ENCODE measurements at places on chromosomes 6 and 20. TPM values are rescaled to one million over a fixed set of nuclear protein-coding genes. Genes with fewer than 3 reads are reported as not detected.

The COL10A1 gene
- not detected for total RNA-seq

The KIF13A gene
- 40.4 TPM for total RNA-seq

The ZNF341 gene
- total RNA-seq, result 1.5 TPM

The BPIFB1 gene
- not detected for total RNA-seq

The PSMF1 gene
- 46.0 TPM for total RNA-seq

The GJA10 gene
- total RNA-seq, result not detected

The PGC gene
- total RNA-seq, result not detected

The CALHM5 gene
- 0.34 TPM for total RNA-seq

The NT5E gene
- total RNA-seq, result 29.6 TPM

The DEFB116 gene
- not detected for total RNA-seq

The COL9A1 gene
- total RNA-seq, result not detected

The TAGAP gene
- total RNA-seq, result not detected

The RSPO4 gene
- total RNA-seq, result not detected

The WFDC13 gene
- total RNA-seq, result not detected

The NQO2 gene
- total RNA-seq, result 26.2 TPM

The GSTA2 gene
- total RNA-seq, result not detected

The WFDC10B gene
- total RNA-seq, result not detected

The RMND1 gene
- 49.2 TPM for total RNA-seq

The SLC22A7 gene
- not detected for total RNA-seq

The RAET1E gene
- total RNA-seq, result not detected

The POU3F2 gene
- total RNA-seq, result under 0.01 TPM

The CD83 gene
- total RNA-seq, result 8.9 TPM

The BMP5 gene
- total RNA-seq, result not detected

The TMC2 gene
- total RNA-seq, result not detected

The LINC00237 gene
- not detected for total RNA-seq

The CLIC5 gene
- not detected for total RNA-seq

Measured in melanocyte of skin (primary cell).